ENCODE measurements at places on chromosomes 4 and X.

GRCh38 chr4:40225497-40225896 lies 28.7 kb downstream of the RHOH start:
- no peak for DNase-seq

GRCh38 chrX:71225676-71226075 lies 2.7 kb downstream of the GJB1 start:
- DNase-seq, result no peak

DNA sequence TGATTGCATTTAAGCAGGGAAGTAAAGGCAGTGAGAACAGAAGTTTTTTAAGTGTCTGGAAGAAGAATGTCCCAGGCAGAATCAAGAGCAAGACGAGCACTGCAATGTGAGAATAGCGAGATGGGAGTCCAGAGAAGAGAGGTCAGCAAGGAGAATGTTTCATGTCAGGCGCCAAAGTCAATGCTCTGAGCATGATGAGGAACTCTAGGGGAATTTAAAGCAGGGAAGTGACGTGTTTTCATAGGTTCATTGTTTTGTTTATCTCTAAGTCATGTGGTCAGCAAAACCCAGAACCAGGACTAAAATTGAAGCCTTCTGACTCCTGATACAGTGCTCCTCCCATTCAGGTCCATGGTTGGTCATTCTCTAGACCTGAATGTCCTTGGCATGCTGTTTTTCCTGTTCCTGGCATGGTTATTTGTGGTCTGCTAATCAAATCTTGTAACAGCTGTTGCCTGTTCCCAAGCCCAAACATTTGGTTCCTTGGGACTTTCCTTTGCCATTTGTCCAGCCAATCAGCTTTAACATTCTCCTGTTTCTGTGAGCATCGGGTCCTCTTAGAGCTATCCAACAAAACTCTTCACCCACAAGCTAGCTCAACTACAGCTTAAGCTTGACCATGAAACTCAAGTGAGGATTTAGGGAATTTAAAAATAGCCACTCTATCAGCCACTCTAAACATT lies 37.7 kb downstream of the PTCHD1 start:
- no peak for DNase-seq

GRCh38 chr4:87916626-87917025 lies 58.9 kb upstream of the SPP1 start:
- DNase-seq, result no peak

DNA sequence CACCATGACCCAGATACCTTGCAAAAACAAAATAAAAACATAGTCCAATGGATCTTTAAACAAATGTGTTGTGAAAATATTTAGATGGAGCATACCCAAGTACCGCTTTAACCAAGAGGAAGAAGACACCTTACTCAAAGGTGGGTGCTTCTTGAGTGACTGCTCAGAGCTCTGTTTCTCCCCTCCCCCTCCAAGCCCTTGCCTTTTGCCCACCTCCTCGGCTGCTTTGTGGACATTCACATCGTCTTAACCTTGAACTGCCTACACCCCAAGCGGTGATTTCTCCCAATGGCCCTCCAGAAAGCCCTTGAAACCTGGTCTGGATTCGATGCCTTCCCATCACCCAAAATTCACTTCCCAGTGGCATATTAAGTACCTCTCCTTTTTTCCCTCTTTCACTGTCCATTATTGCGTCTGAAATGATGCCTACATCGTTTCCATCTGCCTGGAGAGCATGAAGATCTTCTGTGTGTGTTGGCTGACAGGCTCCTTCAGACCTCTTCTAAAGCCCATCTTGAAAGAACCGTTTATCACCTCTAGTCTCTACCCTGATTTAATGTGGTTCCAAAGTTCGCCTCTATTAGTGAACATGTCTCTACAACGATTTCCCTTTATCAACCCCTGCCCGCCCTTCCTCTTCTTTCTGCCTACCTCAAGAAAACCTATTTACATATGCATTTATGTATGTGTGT lies 968 bp downstream of the GPRIN3 start:
- peak; percentile 84 for DNase-seq

Data from small intestine (tissue), 16 donors.